Fibroblast of skin of right biceps (primary cell): ENCODE measurements at places on chromosomes 11 and 22.
A peak's percentile ranks its signal among the peaks of the same experiment; 100 is the strongest.

GRCh38 chr22:24097961-24098391, 83.3 kb upstream of the SUSD2 start:
- DNase-seq, result no peak

GRCh38 chr11:133818302-133818701, 27.0 kb downstream of the SPATA19 start:
- DNase-seq, result no peak

DNA sequence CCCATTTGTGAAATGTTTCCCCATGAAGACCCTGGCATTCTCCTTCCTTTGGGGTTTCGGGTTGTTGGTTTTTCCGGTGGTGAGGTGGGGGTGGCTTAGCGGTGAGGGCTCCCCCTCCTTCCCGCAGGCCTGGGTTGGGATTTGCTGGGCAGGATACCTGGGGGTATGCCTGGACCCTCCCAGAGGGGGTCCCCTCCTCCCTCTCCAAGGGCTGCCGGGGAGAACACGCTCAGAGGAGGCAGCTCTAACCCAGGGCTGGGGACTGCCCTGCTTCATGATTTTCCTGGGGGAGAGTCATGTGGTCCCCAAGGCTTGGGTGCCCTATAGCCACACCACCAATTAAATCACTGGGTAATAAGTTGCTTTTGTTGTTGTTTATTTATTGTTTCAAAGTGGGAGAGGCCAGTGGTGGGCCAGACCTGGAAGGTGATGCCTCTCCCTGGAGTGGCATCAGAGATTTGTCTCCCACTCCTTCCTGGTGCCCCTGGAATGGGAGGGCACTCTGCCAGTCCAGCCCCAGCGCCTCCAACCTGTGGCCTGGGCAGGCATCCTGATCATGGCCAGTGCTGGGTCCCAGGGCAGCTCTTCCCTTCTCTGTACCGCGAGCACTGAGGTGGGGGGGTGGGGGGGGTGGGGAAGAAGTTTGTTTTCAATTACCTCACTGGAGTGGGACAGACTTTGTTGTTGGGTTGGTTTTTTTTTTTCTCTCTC, 1.3 kb upstream of the CLCF1 start:
- DNase-seq, result peak; percentile 64

DNA sequence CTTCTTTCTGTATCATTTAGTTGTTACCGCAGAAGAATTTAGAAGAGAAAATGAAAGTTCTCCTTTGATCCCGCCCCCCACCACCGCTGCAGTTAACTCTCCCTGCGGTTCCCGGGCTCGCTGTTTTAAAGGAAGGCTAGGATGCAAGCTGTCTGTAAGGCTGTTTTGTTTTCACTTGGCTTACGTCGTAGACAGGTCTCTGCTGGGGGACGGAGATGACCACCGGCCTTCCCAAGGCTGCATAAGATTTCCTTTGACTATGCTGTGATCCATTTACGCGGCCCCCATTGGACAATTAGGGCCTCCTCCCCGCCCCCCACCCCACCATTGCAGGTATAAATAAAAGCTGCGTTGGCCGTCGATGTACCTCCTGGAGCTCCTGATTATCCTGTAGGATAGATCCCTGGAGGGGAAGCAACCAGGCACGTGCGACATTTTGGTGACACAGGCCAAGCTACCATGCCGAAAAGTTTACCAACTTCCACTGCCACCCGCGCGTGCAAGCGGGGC, 1.4 kb upstream of the CPT1A start:
- peak; percentile 38 for DNase-seq

GRCh38 chr11:46047520-46047919, 73.7 kb downstream of the PHF21A start:
- no peak for DNase-seq

GRCh38 chr11:132539590-132540368, 992.5 kb downstream of the OPCML start:
- peak; percentile 26 for DNase-seq

GRCh38 chr11:120123946-120124345, 14.0 kb downstream of the TRIM29 start:
- DNase-seq, result no peak

- DNase-seq, result no peak
These were observed 5.9 kb upstream of the TBX1 start for GRCh38 chr22:19754701-19755144.

- DNase-seq, result no peak
These were observed 132.3 kb downstream of the CSNK2A3 start for GRCh38 chr11:11220786-11221185.

DNA sequence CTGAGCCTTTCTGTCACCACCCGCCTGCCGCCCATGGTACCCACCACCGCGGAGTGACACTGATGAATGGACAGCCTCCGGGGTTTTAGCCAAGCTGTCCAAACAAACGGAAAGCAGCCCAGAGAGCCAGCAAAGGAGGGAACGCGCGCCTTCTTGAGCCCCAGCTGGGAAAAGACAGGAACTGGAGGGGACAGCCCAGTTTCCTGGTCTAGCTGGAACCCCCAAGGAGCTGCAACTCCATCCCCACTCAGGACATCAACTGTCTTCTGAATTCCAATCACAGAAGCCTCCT, 33.7 kb downstream of the SHISAL1 start:
- no peak for DNase-seq

GRCh38 chr11:125494031-125494360, 2.1 kb downstream of the FEZ1 start:
- DNase-seq, result no peak

GRCh38 chr11:132256528-132257279, 886.3 kb downstream of the NTM start:
- DNase-seq, result no peak

DNA sequence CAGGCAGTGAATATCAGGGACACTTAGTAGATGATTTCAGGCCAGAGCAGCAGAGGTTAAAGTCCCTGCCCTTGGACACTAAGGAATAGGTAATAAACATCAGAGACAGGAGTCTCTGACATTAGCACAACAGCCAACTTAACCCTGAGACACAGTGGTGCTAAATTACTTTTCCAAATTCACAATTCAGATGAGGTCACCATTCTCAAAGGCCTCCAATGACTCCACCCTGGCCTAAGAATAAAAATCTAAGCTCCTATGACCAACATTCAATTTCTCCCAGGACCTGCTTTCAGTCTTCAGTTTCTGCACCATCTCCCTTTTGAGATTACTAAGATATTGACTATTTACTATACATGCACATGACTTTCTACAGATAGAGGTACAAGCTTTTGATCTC, 42.0 kb downstream of the BLID start:
- no peak for DNase-seq

DNA sequence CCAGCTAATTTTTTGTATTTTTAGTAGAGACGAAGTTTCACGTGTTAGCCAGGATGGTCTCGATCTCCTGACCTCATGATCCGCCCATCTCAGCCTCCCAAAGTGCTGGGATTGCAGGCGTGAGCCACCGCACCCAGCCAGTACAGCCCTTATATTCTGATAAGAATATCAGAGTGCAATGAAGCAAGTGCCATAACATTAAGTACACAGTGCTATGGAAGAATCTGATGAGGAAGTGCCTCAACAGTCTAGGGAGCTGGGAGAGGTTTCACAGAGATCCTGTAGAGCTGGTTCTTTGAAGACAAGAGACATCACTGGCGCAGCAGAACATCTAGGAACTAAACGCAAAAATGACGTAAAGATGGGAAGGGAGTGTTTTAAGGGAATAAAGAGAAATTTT, 2.1 kb downstream of the RTCB start:
- DNase-seq, result no peak

- no peak for DNase-seq
These were observed 131.1 kb upstream of the SORL1-AS1 start for GRCh38 chr11:121583825-121584224.

- peak; percentile 47 for DNase-seq
These were observed 344.3 kb downstream of the AASDHPPT start for GRCh38 chr11:106421676-106422292.

DNA sequence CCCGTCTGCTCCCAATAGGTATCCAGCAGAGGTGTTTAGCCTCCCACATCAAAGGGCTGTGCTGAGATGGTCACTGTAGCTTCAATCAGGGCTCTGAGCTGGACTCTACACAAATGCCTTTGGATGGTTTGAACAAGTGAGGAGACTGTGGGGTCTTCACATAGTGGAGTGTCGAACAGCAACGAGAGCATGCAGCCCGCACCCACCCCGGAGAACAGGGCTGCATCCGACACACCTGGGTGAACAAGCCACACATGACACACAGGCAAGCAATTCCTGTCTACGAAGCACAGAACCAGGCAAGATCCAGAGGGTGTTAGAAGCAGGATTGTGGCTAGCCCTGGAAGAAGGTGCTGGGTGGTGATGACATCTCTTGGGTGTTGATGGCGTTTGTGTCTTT, 58.0 kb upstream of the FGF3 start:
- no peak for DNase-seq

DNA sequence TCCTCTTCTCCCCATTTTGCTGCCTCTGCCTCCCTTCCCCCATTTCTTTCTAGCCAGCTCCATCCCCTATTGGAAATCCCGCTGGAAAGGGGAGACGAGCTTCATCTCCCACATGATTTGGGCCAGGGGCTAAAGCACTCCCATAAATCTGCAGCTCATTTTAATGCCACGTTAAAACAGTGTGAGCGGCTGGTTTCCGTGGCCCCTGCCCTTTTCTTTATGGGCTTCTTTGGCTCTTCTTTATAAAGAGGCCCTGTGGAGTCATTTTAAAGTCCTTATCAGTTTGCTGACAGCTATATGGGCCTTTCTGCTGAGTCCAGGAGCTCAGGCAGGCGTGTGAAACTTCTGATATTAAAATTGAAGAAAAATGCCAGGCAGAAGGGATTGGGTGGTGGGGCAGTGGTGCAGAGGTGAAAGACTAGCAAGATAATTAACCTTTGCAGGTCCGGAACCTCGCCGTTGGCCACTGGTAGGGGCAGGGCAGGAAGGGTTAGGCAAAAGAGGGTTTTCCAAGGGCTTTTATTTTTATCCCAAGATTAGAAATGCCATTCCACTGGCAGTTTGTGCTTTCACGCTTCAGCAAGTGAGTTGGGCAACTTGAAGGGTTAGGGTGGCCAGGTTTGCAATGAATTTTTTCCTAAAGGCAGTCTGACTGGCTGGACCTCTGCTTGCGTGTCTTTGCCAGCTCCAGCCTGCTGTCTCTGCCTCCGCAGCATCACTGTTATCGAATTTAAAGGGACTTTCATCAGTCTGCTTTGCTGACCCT, 44.3 kb downstream of the EXT2 start:
- no peak for DNase-seq

- peak; percentile 21 for DNase-seq
These were observed 5.7 kb downstream of the CDCA5 start for GRCh38 chr11:65078151-65078550.

GRCh38 chr11:110329445-110329844, 33.0 kb upstream of the RDX start:
- no peak for DNase-seq

DNA sequence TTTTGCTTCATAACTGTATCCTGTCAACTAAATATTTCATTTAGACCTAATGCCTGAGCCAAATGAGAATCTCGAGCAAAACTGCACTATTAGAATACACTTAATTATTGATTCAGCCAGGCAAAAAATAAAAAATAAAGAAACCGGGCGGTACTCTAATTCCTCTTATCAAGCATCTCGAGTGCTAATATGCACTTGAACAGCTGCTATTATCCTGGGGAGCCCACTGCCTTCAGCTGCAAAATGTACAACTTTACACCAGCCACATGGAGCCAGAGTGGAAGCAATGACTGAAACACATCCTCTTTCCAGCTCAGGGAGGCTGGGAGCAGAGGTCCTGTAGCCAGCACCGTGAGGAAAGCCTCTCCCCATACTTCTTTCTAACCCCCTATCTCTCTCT, 390.0 kb upstream of the CADM1 start:
- no peak for DNase-seq

- peak; percentile 80 for DNase-seq
These were observed 10.4 kb upstream of the SREBF2 start for GRCh38 chr22:41822317-41823057.

DNA sequence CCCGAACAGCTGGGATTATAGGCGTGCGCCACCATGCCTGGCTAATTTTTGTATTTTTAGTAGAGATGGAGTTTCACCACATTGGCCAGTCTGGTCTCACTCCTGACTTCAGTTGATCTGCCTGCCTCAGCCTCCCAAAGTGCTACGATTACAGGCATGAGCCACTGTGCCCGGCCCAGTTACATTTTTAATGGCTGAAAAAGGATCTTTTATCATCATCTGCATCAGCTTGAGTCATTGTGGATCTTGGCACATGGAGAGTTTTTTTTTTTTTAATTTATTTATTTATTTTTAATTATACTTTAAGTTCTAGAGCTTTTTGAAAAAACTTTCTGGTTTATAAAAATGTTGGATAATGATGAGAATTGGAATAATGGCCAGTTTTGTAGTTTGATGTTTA, 8.6 kb downstream of the IGHMBP2 start:
- DNase-seq, result no peak

DNA sequence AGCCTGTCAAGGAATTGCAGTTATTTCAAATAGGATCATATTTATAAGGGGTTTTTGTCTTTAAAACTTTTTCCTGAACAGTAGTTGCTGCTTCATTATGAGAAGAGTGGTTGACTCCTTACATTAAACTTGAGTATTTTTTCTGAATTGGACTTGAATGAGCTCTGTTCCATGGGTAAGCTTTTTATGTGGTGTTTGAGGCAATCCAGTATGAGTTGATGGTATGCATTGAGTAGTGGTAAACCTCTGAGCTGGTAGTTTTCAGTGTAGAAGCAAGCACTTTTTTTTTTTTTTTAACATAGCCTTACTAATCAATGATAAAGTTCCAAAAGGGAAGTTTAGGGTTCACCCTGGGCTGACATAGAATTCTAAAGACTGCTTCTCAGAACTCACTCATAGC, 3.4 kb downstream of the KMT2A start:
- DNase-seq, result no peak

DNA sequence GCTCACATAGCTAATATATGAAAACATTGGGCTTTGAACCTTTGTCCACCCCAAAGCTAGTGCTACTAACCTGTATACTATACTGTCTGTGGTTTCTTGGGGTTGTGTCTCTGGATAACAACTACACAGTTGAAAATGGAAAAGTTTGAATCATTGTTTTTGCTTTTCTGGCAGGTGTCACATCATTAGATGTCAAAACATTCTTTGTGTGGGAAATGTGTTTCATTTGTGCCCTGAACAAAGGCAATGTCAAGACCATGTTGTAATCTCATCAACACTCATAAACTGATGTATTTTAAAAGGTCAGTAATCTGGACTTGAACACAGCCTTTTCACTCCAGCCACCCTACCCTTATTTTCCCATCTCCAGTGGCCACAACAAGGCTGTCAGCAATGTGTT, 16.5 kb downstream of the SYT13 start:
- DNase-seq, result no peak

GRCh38 chr11:113378692-113379091, 8.9 kb upstream of the ANKK1 start:
- peak; percentile 3 for DNase-seq

DNA sequence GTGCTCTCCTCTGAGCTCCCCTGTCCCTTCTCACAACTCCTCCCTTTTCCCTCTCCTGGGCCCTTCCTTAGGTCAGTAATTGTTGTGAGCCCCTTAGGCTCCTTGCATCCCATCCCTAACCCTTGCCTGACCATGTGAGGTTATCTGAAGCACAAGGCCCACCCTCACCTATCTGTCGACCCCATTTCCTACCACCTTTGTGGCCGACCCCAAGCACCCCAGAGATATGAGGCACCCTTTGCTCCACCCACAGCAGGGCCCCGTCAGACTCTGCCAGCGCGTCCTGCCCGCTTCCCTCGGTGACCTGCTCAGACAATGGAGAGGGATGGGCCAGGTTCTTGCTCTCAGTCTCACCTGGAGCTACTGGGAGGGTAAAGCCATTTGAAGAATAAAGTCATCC, 1.3 kb downstream of the GNG3 start:
- no peak for DNase-seq
